Stimulated activated CD4-positive, alpha-beta T cell treated with anti-CD3 and anti-CD28 coated beads, Interleukin-12 subunit alpha, Interleukin-12 subunit beta, amount 100 ng/mL, for 4 hours (primary cell): ENCODE measurements at places on chromosomes 1 and 21.

DNA sequence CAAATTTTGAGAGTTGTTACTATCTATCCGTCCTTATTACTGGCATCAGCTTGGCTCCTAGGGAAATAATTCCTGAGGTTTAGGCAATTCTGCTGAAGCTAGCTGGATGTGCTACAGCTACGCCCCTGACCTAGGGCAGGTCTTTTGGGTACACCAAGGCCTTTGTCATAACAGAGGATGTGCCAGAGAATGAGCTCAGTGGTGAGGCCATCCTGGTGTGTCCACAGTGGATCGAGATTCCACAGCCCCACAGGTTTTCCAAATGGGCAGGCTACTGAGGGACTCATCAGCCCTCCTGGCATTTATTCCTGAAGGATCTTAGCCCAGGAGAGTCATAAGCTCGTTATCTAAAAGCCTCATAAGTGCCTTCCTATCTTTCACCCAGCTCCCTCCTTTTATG lies 475.2 kb upstream of the USP24 start:
- no peak for DNase-seq

- DNase-seq = no peak
Observed at GRCh38 chr21:15005391-15005790, 59.4 kb downstream of the NRIP1 start.

- DNase-seq = no peak
Observed at GRCh38 chr1:15207031-15207828, 39.8 kb upstream of the FHAD1 start.

- DNase-seq = no peak
Observed at GRCh38 chr1:237115035-237115434, 73.1 kb downstream of the RYR2 start.

DNA sequence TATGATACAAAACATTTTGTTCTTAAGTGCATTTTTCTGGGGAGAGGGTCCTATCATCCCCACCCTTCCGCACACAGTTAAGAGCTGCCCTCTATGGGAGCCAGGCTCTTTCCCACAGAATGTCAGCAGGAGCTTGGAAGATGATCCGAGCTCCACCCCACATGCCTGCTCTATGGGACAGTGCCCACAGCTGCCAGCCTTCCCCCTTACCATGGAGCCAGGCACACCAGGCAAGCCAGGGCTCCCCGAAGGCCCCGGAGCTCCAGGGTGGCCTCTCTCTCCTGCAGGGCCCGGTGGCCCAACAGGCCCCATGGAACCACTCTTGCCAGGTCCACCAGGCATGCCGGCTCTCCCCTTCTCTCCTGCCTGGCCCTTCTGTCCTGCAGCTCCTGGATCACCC lies 10.4 kb upstream of the PEF1 start:
- no peak for DNase-seq

- DNase-seq = no peak
Observed at GRCh38 chr1:199132006-199132405, 493.2 kb downstream of the PTPRC start.

DNA sequence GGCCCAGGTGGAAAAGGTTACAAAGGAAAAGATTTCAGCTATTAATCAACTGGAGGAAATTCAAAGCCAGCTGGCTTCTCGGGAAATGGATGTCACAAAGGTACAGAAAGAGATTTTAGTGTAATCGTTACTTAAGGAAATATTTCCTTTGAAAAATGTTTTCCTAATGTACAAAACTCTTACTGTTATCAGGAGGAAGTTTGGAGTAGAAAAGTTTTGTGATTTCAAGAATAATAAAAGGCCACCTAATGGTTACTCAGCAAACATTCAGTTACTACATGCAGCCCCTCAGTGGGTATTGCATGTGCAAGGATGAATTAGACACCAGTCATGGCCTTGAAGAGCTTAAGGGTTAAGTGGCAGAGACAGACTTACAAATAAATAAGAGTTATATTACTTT lies 85.2 kb downstream of the SDCCAG8 start:
- no peak for DNase-seq

DNA sequence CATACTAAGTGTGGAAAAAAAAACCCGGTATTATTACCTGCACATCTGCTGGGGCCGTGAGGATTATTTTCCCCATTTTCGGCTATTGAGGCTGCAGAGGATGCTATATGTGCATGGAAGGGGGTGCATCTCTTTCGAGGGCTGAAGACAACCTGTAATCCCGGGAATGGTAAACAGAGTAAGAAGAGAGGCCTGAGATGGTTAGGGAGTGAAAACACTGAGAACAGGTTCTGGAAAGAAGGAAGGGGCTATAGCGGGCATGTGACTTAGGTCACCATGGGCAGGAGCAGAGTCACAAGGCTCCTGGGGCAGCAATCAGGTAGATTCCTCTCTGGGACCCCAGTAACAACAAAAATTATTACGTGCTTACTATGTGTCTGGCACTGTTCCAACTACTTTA lies 299.1 kb downstream of the RRAGC start:
- DNase-seq = no peak

GRCh38 chr21:16420031-16420724 lies 690.4 kb downstream of the USP25 start:
- no peak for DNase-seq

- DNase-seq = no peak
Observed at GRCh38 chr1:176925223-176925622, 239.3 kb downstream of the ASTN1 start.

- no peak for DNase-seq
Observed at GRCh38 chr1:190175320-190175719, 302.3 kb downstream of the BRINP3 start.

DNA sequence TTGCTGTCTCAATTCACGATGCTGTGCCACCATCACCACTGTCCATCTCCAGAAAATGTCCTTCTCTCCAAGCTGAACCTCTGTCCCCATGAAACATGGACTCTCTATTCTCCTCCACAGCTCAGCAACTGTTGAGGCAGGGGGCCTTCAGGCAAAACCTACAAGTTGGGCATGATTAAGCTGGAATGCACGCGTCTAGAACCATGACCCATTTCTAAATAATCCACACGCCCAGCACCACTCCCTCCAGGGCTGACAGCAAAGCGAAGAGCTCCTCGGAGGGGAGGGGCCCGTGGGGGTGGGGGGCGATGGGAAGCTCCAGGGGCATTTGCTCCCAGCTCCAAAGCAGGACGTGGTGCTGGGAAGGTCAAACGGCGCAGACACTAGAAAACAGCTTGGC lies 3.3 kb upstream of the HES5 start:
- DNase-seq = no peak

- no peak for DNase-seq
Observed at GRCh38 chr1:32770221-32770731, 46.9 kb downstream of the YARS1 start.

- DNase-seq = no peak
Observed at GRCh38 chr1:76827066-76827465, 40.2 kb upstream of the ST6GALNAC5 start.

GRCh38 chr21:36463991-36464390 lies 15.9 kb downstream of the CLDN14 start:
- no peak for DNase-seq

GRCh38 chr1:109282497-109282951 lies 421 bp downstream of the PSRC1 start:
- DNase-seq = no peak

GRCh38 chr21:28375708-28376385 lies 616.8 kb downstream of the LTN1 start:
- DNase-seq = no peak

- DNase-seq = no peak
Observed at GRCh38 chr1:3013371-3014049, 7.8 kb upstream of the ACTRT2 start.

DNA sequence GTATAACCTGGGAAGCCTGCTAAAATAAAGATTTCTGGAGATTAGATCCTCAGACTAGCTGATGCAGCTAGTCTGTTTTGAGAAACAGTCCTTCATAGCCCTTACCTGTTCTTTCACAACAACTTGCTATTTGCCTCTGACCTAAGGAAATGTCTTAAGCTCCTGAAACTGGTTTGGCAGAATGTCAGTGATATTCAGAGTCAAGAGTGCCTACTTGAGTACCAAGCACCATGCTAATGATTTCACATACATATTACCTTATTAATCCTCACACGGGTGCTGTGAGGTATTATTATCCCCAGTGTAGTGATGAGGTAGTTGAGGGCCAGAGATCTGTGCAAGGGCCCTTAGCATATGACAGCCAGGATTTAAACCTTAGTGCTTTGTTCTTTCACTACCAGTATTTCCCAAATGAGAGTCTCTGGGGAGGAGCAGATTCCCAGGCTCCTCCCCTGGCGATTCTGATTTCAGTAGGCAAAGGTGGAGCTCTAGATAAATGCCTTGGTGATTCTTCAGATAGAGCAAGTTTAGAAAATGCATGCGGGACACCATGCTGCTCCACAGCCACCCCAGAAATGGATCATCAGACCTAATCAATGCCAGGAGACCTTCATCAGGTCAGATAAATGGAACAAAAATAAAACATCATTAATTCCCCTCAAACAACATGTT lies 47.4 kb upstream of the WNT2B start:
- no peak for DNase-seq

DNA sequence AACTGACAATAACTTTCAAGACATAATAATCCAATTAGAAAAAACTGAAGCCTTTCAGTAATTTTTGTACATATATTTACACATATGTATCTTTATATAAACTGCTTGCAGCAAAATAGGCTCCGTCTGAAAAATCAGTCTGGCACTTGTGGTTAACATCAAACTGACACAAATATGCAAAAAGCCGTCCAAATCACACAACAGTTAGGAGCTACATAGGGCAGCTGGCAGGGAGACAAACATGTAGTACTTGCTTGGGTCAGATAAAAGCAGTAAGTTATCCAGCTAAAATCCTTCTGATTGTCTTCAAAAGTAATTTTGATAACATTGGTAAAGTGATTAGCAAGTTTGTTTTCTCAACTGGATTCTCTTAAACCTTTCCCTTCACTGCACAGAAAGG lies 14.7 kb upstream of the GUCA2A start:
- no peak for DNase-seq

GRCh38 chr1:200112290-200112689 lies 84.8 kb downstream of the NR5A2 start:
- no peak for DNase-seq

DNA sequence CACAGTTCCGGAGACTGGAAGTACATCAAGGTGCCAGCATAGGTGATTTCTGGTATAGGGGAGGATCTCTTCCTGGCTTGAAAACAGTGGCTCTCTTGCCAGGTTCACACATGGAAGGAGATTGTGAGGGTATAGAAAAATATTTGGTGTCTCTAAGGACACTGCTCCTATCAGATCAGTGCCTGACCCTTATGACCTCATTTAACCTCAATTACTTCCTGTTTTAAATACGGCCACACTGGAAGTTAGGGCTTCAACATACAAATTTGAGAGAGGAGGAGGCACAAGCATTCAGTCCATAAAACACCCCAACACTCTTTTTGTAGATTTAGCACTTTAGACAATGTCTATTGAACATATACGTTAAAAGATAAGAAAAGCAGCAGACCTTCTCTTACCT lies 37.0 kb downstream of the COL6A1 start:
- DNase-seq = no peak

GRCh38 chr1:108038653-108039236 lies 73.8 kb upstream of the VAV3 start:
- no peak for DNase-seq

DNA sequence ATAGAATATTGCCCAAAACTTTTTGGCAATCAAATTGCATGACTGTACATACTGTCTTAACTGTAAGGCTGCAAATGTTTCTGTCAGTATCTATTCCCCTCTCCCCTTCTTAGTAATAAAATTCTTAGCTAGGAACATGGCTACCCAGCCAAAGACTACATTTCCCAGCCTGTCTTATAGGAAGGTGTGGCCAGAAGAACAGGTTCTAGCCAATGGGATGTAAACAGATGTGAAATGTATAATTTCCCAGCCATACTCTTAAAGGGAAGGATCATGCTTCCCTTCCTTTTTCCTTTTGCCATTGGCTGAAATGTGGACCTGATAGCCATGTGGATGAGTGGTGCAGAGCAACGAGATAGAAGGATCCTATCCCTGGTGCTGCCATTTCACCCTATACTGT lies 7.0 kb upstream of the HIVEP3 start:
- DNase-seq = no peak

DNA sequence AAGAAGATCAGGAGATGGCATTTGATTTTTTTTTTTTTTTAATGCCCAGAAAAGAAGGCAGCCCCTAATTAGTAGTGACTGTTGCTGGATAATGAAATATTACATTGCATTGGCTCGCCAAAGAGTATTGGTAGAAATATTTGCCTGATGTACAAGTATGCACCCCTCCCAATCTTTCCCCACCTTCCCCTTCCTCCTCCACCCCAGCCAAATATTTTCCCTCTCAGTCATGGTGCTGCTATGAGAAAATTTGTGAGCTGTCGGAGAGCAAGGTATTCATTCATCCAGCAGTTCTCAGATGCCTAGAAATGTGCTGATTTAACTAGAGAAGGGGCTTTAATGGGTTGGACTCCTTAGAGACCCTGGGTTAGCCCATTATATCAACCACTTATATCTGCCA lies 50.5 kb upstream of the IKBKE start:
- no peak for DNase-seq

DNA sequence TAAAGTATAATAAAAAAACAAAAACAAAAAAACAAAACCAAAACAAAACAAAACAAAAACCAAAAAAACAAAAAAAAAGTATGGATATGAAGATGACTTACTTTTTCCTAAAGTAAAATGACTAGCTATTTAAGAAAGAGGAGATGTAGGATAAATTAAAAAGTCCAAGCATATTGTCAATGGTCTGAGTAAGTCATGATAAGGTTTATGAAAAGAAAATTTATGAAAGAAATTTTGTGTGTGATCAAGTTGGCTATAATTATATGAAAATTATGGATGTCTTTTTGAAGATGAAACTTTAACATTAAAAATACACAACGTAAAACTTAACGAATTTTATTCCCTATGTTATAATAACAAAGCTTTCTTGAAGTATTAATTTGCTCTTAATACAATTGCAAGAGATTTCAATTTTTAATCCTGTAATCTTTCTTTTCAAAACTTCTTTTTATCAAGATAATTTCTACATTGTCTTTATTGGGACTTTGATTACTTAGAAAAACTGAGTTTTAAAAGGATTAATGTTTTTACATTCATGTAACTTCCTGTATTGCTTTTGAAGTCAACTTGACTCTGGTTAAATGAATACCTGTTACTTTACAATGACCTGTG lies 200.9 kb upstream of the IVNS1ABP start:
- DNase-seq = no peak

- DNase-seq = no peak
Observed at GRCh38 chr21:42677339-42678321, 24.2 kb downstream of the PDE9A start.

DNA sequence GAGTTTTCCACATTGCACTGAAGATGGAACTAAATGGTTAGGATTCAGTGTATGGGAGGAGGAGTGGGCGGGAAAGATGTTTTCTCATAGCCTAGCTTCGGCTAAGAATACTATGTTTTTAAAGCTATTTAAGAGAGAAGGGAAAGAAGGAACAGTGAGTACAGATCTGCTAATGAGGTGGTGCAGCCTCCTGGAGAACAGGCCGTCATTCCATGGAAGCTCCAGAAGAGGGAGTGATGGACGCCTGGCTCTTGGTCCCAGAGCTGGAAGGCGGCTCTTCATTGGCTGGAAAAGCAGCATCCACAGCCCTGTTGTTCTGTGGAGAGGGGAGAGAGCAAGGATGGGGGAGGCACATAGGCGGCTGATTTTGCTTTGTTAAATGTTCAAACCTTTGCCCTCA lies 6.9 kb downstream of the CAMK1G start:
- no peak for DNase-seq
